ENCODE measurements at places on chromosomes 13 and 19.

DNA sequence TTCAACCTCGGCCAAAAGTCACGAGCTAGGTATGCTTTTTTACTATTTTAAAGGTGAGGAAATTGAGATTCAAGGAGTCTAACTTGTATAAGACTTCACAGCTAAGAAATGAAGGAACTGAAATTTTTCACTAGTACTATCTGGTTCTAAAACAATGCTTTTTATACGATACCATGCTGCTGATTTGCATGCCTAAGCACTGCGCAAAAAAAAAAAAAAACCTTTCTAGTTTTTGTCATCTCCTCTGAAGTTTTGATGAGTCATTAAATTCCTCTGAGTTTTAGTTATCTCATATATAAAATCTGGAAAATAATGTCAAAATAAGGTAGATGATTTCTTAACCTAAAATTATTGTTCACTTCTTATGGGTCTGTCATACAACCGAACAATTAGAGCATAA is 28.0 kb upstream of the UFM1 start:
- no peak for DNase-seq

- no peak for DNase-seq
These were observed 27.9 kb upstream of the PARP4 start for GRCh38 chr13:24540236-24541126.

GRCh38 chr13:23159205-23159759 is 21.5 kb upstream of the SGCG start:
- DNase-seq: peak; percentile 15

GRCh38 chr19:29673451-29674371 is 8.4 kb downstream of the PLEKHF1 start:
- no peak for DNase-seq

- DNase-seq: no peak
These were observed 4.0 kb upstream of the IRGC start for GRCh38 chr19:43711751-43712355.

DNA sequence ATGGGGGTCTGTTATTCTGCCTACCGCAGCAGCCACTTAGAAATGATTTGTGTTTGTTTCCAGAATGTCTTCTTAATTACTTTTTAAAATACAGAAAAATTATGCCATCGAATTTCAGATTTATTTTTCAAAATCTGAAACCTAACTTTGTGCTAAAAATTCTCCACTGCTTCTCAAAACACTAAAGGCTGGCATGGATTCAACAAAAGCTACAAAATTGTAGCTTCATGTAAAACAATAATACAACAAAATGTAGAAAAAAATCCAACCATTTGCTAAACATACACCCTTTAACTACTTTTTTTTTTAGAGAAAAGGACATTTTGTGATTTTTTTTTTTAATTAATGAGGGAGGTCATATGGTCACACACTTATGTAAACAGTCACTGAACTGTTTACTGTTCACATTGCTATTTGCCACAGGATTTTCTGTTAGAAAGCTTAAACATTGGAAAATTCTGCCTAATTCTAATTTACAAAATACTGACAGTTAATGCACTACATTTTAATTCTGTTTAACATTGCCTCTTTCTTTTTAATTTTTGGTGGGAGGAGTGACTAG is 606.6 kb downstream of the DCT start:
- no peak for DNase-seq

DNA sequence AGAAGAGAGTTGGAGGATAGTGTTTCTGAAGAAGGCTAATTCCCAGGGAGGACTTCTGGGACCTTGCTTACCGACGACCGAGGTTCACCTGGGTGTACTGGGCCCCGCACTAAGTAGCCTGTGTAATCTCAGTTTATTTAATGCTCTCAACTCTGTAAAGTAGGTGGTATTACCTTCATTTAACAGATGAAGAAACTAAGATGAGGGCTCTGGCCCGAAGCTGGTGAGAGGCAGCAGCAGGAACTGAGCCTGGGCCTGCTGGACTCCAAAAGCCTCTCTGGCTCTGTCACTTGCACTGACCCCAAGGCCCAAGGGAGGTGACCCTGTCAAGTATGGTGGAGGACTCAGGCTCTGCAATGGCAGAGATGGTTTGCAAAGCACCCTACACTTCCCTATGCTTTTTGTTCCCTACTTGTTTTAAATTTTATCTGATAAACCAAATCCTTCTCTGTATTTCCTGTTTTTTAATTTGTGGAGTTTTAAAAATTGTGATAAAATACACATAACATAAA is 50.6 kb downstream of the GGACT start:
- DNase-seq: no peak

DNA sequence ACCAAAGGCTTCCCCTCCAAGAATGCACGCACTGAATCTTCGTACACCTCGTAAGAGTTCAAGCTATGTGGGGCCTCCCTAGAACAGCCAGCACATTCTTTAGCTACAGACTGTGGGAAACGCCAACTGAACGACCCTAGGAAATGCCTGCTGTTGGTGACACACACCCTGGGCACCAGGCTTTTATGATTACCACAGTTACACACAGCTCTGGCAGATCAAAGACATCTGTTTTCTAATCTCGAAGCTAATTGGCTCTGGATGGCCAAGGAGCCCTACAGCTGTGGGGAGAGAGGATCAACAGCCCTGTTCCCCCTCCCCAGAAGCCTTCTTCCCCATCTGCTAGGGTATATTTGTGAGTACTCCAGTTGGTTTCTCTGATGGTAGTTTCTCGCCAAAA is 123.0 kb downstream of the COL4A1 start:
- DNase-seq: no peak

DNA sequence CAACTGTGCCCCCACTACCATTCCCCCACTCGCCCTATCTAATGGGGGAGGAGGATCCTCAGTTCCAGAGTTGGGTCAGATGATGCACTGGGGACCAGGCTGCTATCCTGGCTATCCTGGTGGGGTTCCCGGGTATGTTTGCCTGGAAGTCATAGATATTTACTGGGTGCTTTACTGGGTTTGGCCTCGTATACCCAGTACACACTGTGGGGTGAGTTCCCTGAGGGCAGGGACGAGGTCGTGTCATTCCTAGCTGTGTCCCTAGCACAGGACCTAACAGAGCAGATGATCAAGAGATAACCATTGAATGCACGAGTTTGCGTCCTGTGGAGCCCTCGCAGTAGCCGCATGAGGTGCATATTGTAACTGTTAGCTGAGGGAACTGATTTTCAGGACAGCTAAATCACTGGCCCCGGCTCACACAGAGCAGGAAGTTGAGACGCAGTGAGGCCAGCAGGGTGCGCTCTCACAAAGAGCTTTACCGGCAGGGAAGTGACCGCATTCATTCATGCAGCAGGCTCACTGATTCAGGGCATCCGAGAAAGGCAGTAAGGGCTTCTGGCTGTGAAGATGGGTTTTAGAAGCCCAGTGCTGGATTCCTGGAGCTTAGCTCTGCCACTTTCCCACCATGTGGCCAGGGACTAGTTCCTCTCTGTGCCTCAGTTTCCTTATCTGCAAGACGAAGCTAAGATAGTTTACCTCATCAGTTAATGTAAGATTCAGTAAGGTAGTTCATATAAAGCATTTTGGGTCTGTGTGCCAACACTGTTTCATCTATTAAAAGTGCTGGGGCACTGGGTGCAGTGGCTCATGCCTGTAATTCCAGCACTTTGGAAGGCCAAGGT is 6.0 kb downstream of the RUVBL2 start:
- no peak for DNase-seq

GRCh38 chr19:36652958-36653357 is 13.7 kb downstream of the ZNF461 start:
- DNase-seq: no peak

- DNase-seq: no peak
These were observed 7.2 kb downstream of the IGFL2 start for GRCh38 chr19:46155237-46155636.

GRCh38 chr13:24040835-24041234 is 119.7 kb upstream of the SPATA13 start:
- DNase-seq: no peak

GRCh38 chr19:41228486-41228885 is 9.5 kb downstream of the AXL start:
- no peak for DNase-seq

DNA sequence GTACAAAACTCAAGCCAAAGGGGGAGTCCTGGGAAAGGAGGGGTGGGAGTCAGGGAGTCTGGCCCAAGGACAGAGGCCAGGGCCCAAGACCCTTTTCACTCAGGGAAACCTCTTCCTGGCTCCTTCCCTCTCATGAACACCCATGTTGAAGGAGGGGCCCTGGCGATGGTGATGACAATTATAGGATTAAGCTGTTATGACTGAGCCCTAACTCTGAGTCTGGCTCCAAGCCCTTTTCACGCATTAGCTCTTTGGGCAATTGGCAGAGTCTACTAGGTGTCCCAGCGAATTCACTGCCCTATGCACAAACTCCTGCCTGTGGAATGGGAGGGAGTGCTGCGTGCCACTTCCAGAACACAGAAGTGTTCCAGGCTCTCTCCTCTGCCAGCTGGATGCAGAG is 20.7 kb downstream of the ZNF575 start:
- no peak for DNase-seq

DNA sequence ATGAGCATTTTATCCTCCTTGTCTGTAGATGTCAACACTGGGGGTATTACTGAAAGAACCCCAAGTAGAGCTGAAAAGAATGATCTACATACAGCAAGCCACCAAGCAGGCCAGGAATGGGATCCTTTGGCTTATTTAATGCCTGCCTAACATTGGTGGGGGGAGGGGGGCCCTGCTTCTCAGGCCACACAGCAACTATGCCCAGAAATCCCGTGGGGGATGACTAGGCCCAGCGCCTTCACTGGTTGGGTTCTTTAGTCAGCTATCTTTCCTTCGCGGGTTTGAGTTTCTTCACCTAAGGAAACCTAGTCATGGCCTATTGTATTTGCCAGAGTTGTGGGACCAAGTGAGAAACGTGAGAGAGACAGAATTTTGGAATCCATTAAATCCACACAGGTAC is 80.5 kb downstream of the CCNA1 start:
- no peak for DNase-seq

DNA sequence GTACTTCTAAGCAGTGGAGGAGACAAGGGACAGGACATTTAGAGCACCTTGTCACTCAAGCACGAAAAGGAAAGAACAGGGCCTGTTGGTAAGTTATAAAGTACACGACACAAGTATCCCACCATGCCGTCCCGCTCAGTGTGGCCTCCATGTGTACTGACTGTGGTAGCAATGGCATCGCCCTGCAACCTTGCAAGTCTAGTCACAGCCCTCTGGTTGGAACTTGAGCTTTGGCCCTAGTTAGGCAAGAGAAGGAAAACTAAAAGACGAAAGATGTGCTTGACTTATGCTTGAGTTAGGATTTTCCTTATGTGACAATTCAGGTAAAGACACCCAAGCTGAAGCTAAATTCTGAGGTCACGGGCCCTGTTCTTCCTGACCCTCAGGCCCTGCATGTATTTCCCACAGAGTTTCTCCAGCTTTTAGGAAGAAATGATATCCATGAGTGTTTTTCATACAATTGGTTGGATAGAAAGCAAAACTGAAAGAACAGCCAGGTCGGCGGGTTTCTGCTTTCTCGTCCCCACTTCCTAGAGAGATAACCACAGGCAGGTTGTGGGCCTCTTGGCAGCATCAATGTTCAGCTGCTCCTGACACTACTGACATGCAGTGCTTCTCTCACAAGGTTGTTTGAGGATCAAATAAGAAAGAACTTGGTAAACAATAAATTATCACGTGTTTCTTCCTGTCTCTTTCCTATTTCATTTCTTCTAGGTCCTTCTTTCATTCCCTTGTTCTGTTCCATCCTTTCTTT is 216.2 kb downstream of the IRS2 start:
- DNase-seq: no peak

GRCh38 chr19:42023121-42023942 is 29.3 kb upstream of the ATP1A3 start:
- no peak for DNase-seq

GRCh38 chr13:103694471-103694870 is 628.3 kb upstream of the SLC10A2 start:
- no peak for DNase-seq

DNA sequence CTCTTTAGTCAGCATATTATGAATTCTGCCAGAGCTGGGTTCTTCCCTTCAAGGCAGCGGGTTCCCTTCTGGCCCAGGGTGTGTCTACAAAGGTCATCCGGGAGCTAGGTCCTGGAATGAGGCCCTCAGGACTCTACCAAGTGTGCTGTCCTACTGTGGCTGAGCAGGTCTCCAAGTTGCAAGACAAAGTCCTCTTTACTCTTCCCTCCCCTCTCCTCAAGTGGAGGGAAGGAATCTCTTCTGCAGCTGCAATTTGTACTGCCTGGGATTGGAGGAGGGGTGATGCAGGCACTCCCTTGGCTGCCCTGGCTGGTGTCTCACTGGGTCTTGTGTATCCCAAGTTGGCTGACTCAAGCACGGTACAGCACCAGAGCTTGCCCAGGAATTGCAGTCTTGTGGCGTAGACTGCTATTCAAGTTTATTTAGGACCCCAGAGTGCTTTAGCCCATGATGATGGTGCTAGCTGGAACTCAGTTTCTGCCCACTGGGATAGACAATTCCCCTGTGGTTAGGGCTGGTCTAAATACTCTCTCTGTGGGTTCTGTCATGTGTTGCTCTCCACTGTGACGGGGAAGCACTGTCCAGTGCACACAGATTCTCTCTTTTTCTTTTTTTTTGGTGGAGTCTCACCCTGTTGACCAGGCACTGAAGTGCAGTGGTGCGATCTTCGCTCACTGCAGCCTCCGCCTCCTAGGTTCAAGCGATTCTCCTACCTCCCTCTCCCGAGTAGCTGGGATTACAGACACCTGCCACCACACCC is 28.5 kb downstream of the RFC3 start:
- no peak for DNase-seq

DNA sequence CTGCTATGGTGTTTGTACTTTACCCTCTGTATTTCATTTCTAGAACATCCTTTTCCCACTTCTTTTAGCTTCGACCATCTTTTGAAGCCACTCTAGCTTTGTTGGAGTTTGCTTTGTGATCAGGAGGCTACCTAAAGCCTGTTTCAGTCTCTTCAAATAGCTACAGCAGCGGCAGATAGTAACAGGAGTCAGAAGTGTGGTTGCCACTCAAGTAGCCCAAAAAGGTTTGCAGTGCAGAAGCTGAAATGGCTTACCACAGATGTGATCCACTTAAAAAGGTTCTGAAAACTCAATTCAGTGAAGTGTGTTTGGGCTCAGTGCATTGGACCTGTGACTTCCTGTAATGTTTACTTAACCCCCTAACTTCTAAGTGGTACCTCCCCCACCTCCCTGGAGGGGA is 26.2 kb downstream of the WASF3 start:
- DNase-seq: no peak

- DNase-seq: no peak
These were observed 71.9 kb downstream of the FLT1 start for GRCh38 chr13:28423010-28423409.

DNA sequence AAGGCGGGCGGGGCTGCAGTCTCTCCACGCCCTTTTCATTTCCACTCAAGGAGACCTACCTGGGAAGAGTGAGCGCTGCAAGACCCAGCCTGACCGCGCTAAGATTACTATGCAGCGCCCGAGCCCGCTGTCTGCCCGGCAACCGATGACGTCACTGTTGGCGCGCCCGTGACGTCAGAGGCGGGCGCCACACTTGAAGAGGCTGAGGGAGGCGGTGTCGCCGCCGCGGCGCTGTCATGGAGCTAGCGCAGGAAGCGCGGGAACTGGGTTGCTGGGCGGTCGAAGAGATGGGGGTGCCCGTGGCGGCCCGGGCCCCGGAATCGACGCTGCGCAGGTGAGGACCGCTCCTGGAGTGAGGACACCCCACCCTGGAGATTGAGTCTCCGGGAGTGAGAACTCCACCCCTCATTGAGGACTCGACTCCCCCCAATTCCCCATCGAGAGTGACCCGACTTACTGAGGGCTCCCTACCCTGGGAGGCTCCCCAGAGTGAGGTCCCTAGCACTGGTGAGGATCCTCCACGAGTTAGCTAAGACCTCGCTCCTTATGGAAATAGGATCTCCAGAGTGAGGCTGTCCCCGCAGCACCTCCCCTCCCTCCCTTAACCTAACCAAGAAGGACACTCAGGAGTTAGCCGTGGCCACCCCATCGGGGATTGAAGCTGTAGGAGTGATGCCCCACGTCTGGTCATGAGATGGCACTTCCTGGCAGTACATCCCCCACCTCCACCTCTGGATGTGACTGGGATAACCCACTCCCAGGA is at the start of gene HAUS5:
HAUS5 (plus strand) TSS at position 177 of the 763 bp plus-strand sequence; CDS start at position 237, 60 bp downstream.
- peak; percentile 38 for DNase-seq
